NCI-H774 (cell line): ENCODE measurements at places on chromosomes 6 and 20.

DNA sequence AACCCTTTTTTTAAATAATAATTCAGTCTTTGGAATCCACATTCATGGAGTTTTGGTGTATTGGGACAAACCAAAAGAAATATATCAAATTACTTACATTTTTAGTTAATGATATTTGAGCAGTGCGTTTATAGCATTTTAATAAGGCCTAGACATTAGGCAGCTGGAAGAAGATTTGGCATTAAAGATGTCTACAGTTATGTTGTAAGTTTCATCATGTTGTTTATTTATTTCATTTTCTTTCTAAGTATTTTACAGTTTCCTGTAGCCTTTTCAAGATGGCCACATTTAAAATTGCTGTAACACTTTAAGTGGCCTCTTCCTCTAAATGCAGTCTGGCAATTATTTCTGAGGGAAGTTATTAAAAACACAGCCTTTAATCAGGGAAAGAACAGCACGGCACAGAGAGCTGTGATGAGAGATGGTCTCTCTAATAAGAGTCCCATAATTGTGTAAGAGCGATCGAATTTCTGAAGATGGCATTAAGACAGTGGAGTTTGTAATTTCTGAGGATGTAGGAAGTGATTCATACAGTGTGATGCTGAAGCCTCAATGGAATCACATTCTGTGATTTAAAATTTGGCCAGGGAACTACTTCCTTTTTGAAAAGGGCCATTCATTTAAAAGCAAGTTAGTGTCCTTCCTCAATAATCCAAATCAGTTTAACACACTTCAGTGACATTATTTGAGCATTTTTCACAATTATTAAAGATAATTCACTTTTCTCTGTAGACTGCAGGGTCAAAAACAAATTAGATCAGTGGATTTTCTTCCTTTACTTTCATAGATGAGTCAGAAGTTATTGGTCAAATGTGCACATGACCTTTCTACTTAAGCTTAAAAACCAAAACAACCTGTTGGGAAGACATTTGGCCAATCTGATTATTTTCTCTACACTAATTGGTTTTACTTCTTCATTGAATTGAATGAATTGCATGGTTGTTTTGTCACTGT is 52.4 kb upstream of the EDN3 start:
- DNase-seq = no peak

- DNase-seq = peak; percentile 68
These were observed 29.1 kb upstream of the SERPINB9 start for GRCh38 chr6:2931970-2932748.

DNA sequence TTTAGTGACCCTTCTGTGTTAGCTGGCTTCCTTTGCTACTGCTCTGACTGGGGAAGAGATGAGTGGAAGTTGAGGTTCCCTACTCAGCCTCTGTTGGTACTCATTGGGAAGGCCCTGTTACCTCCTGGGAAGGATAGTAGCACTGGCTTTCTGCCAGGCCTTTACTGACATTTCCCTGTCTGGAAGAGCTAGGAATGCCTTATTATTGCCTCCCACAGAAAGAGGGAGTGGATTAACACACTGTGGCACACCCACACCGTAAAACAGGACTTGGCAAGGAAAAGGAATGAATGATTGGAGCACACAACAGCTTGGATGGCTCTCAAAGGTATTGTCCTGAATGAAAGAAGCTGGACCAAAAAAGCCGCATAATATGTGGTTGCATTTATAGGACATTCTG is 12.2 kb downstream of the ZNF831 start:
- no peak for DNase-seq

- DNase-seq = no peak
These were observed 97.5 kb downstream of the ARMC2 start for GRCh38 chr6:108945681-108946159.

- DNase-seq = no peak
These were observed 109.8 kb upstream of the MAN1A1 start for GRCh38 chr6:119459207-119459974.

- DNase-seq = no peak
These were observed 609.8 kb downstream of the RFPL4B start for GRCh38 chr6:112956696-112957535.

DNA sequence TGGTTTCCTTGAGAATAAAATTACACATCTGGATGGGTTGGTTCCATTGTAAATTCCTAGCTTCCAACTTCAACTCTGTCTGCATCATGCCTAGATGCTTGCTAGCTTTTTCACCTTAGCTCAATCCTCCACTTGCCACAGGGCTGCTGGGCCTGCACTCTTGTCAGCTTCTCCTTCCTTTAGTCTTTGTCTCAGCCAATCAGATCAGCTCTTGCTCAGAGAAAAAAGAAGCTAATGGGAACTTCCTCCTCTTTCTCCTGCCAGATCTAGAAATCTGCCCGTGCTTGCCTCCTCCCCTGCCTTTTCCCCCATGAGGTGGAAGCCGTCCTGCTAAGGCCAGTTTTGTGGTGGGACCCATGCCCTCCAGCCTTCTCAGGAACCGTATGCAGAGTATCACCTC is 18.5 kb downstream of the RAE1 start:
- no peak for DNase-seq

DNA sequence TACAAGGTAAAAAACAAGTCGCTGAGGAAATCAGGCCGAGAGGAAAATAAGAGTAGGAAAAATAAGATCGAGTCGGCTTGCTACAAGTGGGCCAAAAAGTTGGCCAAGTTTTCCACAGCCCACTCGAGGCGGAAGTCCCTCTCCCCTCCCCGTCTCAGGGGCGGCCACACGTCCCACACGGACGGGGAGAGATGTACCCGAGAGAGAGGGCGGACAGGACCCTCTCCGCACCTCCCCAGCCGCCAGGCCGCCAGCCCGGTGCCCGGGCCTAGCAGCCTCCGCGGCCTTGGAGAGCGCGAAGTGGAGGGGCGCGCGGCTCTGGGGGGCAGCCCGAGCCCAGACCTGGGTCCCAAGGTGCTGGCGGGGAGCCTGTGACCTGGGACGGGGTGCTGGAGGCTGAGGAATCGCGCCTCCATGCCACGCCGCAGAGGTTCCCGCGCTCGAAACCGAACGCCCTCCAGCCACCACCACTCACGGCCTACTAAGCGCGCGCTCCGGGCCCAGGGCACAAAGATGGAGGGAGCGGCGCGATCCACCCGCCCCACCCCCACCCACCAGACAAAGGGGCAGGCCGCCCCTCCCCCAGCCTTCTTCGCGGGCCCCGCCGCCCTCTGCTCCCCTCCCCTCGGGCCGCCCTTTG is 1.9 kb upstream of the HMGA1 start:
- DNase-seq = no peak

DNA sequence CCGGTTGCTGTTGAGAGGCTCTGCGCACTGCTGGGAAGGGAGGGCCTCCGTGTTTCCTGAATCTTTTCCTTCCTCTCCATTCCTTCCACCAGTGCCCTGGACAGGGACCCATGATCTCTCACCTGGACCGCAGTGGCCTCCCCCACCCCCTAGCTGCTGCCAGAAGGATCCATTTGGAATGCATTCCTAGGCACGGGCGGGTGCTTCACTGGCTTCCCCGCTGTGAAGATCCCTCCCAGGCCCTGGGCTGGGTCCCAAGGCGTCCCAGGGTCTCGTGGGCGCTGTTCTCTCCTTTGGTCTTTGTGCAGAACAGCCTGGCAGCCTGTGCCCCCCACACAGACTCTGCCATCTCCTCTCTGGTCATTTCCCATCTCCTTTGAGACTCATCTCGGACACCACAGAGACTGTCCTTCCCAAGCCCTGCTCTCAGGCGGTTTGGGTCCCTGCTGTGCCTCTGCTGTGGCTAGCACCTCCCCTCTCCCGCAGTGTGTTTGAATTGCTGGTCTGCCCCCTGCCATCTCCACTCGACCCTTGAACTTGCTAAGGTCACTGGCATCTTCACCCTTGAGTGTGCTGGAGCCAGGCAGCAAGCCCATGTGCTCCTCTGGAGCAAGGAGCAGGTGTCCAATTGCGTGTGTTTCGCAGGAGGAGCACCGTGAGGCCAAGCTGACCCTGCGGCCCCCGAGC is 59.0 kb downstream of the TCP11 start:
- no peak for DNase-seq

DNA sequence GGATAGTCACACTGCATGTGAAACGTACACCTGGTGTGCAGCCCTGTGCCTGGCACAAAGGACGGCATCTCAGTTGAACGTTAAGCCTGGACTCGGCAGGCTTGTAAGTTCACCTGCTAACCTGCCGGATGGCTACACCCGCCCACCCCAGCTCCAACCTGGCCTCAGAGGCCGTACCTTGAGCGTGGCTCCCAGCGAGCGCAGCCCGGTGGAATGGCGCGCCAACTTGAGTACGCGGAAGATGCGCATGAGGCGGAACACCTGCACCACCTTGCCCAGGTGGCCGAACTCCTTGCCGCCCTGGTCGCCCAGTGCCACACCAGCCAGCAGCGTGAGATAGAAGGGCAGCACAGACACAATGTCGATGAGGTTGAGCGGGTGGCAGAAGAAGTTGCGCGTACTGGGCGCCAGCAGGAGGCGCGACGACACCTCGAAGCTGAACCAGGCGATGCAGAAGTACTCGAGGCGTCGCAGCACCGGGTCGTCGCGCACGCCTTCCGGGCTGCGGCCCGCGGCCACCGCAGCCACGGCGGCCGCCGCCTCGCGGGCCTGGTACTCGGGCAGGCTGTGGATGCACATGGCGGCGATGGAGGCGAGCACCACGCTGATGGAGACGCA is 3.3 kb downstream of the KCNS1 start:
- no peak for DNase-seq

DNA sequence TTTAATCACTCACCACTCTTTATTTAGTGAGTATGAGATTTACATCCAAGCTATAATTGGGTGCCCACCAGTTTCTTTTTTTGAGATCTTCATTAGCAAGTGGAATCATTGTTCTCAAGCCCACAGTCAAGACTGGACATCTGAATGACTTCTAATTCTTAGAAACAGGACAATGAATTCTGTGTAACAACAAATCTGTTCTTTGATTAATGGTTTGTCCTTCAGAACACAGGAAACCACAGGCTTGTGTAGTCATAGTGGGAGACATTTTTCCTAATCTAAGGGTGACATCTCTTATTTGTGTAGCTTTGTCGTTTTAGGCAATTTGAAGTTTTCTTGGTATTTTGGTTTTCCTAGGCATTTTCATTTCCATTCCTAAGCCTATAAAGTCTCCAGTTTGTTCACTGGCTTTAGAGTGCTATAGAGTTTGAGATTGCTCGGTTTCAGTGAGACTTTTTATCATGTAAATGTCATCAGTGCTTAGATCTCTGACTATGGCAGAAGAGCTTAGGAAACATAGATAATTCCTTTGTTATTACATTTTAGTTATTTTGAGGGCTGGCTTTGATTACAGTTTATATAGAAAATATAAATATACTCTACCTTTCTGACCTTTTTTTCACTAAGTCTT is 903.9 kb upstream of the MAP3K7 start:
- no peak for DNase-seq

GRCh38 chr6:138805016-138805765 is 9.3 kb downstream of the ECT2L start:
- DNase-seq = no peak

GRCh38 chr6:169807699-169808607 is 56.5 kb downstream of the ERMARD start:
- DNase-seq = no peak

DNA sequence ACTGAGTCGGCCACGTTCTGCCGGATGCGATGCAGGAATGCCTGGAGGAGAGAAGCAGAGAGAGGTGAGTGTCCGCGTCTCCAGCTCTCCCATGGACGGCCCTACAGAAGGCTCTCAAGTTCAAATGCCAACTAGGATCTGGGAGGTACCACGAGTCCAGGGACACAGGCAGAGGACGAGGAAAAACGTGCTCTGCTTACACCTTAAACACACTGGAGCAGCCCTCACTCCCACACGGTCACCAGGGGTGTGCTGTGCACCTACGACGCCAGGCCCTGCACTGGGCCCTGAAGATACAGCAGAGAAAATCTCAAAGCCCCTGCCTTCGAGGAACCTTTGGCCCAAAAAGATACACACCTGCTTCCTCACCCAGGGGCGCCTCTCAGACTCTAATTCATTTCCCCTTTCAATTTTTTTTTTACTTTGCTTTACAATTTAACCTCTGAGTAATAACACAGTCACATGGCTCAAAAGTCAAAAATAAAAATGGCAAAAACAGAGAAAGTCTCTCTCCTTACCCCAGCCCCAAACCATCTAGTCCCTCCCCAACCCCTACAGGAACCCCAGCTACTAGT is 79.9 kb downstream of the PREX1 start:
- DNase-seq = no peak

DNA sequence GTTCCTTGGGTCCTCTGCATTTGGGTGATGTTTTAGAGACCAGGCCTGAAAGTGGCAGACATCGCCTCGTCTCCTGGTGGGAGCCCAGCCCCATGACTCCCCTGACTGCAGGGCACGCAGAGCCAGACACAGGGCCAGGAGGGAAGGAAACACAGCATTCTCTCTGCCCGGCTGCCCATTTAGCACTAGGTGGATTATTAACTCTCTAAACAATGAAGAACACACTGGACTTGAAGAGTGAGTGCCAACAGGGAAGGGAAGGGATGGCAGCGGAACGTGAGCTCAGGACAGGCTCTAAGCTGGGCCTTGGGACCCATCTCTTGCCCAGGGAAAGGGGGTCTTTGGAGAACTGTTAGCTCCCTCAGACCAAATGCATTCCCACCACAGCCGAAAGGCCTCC is 80.4 kb downstream of the TBXT start:
- no peak for DNase-seq

DNA sequence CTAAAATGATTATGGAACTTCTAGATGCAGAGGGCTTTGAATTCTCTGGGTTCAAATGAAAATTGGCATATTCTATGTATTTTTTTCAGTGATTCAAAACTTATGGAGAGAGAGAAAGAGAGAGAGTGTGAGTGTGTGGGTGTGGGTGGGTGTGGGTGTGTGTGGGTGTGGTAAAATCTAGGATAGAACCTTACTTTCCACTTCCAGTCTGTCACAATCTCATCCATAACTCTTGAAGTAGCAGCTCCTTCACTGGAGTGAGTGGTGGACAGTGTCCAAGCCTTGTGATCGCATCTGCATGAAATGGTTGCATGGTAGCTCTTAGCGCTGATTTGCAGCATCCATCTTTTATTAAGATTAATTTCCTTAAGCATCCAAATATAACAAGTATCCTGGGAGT is 37.7 kb downstream of the ADGB start:
- DNase-seq = no peak

GRCh38 chr6:87661016-87661415 is 41.0 kb downstream of the AKIRIN2 start:
- no peak for DNase-seq

GRCh38 chr20:9989066-9989724 is 45.6 kb upstream of the ANKEF1 start:
- DNase-seq = no peak

GRCh38 chr20:31576751-31577150 is 28.3 kb upstream of the ID1 start:
- DNase-seq = no peak

- DNase-seq = no peak
These were observed 74.7 kb downstream of the SLC23A2 start for GRCh38 chr20:4926531-4927156.

DNA sequence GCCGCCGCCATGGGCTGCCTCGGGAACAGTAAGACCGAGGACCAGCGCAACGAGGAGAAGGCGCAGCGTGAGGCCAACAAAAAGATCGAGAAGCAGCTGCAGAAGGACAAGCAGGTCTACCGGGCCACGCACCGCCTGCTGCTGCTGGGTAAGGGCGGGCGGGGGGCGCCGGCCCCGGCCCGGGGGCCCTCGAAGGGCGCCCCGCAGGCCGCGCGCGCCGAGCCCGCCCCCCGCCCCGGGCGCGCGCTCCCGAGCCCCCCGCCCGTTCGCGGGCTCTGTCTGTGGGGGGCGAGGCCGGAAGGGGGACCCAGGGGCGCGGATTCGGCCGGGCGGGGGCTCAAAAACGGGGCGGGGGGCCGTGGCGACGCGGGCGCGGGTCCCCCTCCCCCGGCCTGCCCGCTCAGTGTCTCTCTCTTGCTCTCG is 39.2 kb downstream of the GNAS start:
- peak; percentile 39 for DNase-seq
